NCI-H1092 (cell line): ENCODE measurements at places on chromosomes 12 and 14.

- no peak for DNase-seq
Measured at GRCh38 chr12:25328072-25328712, 77.5 kb upstream of the KRAS start.

DNA sequence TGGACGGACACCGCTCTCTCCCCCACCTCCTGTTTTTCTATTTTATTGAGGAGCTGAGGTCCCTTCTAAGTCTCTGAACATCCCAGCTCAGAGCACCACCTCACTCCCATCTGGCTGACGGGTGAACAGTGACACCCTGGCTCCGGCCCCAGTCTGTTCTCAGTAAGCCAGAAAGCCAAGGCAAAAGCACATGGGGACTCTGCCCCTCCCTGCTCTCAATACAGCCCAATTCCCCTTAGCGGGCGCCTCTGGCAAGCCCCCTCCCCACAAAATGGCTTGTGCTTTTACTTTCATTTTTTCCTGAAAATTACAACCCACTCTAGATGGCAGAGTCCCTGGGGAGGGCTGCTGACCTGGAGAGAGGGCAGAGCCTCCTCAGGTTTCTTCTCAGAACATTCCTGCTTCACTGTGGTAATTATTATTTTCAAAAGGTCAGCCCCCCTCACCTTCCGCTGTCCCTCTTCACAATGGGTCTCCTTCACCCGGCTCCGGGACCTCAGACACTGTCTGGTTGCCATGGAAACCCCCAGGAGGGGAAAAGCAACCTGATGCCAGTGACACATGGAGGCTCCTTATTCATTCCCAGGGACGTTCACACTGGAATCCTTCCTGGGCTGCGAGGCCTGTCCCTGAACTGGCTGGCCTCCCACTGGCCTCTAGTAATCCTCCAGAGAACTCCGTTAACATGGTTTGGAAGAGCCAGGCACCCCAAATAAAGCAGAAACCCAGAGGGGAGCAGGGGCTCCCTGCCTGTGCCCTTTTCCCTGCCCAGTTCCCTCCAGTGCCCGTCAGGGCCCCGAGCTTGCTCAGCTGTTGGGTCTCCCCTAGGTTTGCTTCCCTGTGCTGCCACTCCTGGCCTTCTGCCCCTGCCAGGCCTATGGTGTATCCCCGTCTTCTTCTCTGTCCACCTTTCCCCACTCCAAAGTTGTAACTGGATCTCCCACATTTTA lies 15.9 kb downstream of the COL2A1 start:
- DNase-seq, result peak; percentile 41

DNA sequence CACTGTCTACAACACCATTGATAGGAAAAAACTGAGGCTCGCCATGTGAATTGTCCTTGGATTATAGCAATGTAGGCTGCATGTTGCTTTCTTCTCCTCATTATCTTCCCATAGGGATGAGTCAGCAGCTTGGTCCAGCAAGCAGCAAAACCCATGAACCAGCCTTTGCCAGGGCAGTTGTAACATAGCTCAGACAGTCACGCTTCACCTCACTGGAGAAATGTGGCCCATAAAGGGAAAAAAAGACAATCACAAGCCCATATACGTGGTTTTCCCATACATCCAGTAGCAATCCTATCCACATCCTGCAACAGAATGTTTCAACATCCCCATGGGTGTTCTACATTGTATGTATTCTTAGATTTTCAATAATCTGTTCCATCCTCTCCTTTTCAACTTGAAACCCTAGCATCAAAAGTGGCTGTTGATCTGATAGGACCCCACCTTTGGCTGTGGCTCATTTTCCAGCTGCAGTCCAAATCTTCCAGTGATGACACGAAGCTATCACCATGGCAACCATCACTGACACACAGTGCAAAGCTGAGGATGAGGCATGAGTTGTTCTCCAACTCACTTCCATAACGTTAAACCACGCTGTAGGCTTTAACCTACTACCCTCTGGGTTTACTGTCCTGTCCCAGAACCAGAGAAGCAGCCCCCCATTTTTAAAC lies 34.0 kb downstream of the GRIN2B start:
- no peak for DNase-seq

DNA sequence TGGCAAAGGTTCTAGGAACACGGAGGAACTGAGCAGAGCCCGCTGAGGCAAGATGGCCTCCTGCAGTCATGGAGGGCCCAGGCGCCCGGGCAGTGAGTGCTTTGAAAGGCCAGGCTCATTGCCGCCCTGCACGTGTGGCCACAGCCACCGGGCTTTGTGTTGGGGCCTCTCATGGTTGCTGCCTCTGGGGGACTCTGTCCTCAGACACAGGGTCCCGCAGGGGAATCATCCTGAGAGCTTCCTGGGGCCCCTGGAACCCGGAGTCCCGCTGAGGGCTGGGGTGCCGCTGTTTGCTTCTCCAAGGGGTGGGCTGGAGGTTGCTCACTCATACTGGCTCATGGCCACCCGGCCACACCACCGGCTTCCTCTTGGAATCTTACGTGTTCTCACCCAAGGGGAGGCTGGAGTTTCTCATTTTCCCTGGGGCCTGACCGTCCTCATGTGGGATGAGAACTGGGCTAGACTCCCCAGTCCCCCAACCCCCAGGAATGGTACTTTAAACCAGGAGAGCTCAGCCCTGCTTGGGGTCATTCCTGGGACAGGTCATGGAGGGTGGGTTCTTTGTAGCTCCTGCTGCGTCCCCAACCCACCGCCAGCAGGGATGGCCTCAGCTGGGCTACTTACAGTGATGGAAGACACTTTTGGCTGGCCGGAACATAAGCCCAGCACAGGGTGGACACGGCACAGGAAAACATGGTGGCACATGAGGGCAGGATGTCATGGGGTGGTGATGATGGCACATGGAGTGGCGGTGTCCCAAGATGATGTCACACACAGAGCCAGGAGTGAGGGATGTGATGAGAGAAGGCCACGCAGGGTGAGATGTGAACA lies 21.1 kb upstream of the LRTM2 start:
- DNase-seq, result no peak

DNA sequence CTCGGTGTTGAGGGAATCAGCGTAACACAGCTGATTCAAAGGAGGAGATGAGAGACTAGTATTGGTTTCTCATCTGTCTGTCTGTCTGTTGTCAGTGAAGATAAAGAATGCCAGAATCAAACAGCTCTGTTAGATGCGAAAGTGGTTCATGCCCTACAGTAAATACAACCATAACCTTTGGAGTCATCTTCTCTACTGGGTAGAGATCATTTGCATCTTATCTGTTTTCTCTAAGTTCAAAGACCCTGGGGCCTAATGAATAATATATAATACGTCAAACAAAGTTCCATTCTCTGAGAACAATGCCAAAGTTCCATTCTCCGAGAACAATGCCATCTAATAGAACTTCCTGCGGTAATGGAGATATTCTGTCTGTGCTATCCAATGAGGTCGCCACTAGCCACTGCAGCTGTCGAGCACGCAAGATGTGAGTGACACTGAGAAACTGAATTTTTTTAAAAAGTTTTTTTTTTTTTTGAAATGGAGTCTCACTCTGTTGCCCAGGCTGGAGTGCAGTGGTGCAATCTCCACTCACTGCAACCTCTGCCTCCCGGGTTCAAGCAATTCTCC lies 6.6 kb downstream of the IL31 start:
- DNase-seq, result no peak

DNA sequence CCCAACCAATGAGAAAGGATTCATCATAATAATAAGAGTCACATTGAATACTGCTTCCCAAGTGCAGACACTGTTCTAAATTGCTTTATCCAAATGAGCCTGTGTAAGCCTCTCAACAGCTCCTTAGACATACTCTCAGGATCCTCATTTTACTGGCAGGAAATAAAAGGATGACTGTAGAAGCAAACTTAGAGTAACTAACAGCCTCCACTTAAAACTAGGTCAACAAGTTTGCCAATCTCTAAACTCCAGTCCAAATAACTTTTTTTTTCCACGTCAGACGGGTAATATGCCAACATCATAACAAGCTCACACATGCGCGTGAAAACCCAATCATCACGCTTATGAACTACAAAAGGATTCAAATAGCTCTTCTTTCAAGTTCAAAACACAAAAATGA lies 15.3 kb upstream of the DPF3 start:
- no peak for DNase-seq

- DNase-seq, result peak; percentile 23
Measured at GRCh38 chr12:66739940-66740651, 61.2 kb upstream of the GRIP1 start.

DNA sequence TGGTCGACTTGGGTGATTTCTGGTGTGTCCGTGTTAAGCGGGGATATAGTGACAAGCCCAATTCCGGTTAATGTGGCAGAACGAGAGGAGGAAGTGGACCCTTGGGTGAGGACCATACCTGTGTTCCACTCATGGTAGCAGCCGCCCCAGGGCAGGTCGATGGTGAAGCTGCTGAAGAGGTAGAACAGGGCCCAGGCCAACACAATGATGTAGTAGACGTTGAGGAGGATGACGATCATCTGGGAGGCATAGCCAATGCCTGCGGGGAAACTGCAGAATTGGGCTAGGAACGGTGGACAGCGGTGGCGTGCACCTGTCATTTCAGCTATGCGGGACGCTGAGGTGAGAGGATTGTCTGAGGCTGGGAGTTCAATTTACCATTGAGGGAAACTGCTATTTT lies 20.1 kb downstream of the SLC6A13 start:
- no peak for DNase-seq

DNA sequence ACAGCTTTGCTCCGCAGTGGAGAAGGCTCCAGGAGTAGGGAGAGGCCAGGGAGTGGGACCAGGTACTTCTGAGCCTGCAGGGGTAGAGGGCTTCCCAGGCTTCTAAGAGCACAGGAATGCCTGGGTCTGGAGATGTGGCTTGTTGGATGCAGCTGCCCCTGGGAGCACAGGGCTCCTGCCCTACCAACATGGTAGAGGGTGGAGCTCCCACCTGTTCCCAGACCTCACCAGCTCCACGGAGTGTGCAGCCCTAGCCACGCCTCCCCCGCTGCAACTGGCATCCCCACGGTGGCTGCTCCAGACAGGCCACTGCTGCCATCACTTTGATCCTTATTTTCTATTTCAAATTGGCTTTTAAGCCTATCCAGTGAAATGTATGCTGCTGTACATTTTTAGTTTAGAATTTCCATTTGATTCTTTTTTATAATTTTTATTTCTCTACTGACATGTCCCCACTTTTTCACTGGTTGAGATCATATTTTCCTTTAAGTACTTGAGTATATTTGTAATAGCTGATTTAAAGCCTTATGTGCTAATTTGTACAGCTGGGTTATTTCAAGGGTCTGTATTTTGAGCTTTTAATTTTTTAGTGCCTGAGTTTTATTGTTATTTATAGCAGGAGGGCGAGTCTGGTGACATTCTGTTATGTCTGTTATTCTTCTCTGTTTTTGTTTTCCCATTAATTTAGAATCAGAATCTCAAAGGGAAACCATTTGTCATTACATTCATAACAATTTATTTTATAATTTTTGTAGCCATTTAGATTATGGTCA lies 78.0 kb downstream of the DERA start:
- no peak for DNase-seq

DNA sequence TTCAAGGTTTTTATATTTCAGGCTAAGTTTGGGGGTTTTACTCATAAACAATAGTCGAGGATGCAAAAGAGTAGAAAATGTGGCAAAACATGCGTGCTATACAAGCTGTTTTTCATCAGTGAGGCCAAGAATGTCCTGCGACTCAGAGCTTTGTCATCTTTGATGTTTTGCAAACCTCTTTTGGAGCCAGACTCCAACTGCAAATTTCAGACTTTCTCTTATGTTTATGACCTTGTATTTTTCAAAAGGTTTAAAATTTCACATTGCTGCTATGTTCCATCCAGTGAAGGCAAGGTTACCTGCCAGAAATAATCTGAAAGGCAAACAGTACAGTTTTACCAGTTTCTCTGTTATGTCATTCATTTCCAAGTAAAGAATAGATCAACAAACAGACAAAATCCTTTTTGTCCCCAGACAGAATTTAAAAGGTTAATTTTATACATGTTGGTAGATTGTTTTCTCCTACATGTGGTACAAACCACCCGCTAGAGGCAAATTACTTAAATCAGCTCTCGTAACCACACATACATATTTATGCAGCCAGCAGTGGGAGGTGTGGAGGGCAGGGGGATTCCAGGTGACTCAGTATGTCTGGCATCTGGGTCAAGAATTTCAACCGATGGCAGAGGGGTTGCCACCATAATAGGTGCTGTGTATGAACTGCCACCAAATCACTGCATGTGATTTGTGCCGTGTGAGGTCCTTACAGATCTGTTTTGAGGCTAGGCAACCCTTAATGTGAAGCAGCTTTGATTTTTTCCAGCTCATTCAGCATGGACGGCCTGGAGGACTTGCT lies 119.8 kb upstream of the CPM start:
- no peak for DNase-seq

GRCh38 chr12:96414637-96415036 lies 14.4 kb upstream of the CDK17 start:
- no peak for DNase-seq

DNA sequence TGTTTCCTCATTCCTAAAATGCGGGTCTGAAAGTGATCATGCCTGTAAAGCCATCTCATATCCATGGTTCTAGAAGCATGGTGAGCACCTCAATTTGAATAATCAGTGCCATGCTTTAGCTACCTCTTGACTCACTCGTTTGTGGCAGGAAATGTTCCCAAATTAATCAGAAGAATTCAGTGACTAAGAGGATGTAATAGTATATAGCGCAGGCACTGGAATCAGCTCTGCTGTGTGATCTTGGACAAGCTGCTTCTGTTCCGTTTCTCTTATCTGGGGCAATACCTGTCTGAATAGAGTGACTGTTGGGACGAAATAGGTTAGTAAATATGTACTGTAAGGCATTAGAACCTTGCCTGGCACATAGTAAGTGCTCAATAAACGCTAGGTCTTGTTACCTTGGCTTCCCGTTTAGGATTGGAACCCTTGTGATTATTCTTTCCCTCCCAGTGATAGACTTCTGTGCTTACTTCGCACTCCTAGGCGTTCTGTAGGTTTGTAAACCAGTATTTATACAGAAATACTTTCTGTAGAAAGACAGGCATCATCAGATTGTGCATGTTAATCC lies 820 bp upstream of the SMAGP start:
- no peak for DNase-seq

DNA sequence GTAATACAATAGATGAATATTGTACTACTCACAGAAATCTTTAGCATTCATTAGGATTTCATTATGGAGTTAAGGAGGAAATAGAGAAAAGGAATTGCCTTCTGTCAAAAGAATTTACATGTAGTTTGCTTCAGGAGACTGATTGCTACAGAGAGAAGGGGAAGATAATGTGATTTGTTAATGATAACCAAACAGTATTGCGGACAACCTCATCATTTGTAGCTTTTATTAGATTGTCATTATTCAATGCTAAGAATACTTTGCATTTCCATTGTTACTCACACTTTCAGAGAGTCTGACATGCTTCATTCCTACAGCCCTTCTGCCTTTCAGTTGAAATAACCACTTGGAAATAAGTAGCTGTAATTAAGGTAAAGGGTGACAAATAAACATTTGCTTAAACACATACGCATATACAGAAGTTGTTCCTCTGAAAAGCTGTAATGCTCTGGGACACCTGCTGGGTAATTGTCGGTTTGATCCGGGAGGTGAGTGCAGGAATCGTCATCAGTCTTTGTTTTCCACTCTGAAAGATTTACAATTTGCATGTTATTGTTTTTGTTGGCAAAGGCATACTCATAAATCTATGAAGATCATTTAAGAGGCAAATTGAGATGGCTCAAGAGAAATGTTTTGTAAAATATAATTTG lies 600.2 kb downstream of the TRHDE start:
- DNase-seq, result no peak

- DNase-seq, result no peak
Measured at GRCh38 chr12:20492251-20492760, 124.0 kb downstream of the PDE3A start.
